ENCODE measurements at places on chromosomes 11 and 22.

- peak; percentile 54 for DNase-seq
Observed at GRCh38 chr11:114149689-114150407, 90.3 kb downstream of the ZBTB16 start.

GRCh38 chr11:113894421-113894996 is 10.1 kb upstream of the HTR3B start:
- no peak for DNase-seq

GRCh38 chr11:29629286-29629685 is 387.5 kb downstream of the KCNA4 start:
- peak; percentile 65 for DNase-seq

DNA sequence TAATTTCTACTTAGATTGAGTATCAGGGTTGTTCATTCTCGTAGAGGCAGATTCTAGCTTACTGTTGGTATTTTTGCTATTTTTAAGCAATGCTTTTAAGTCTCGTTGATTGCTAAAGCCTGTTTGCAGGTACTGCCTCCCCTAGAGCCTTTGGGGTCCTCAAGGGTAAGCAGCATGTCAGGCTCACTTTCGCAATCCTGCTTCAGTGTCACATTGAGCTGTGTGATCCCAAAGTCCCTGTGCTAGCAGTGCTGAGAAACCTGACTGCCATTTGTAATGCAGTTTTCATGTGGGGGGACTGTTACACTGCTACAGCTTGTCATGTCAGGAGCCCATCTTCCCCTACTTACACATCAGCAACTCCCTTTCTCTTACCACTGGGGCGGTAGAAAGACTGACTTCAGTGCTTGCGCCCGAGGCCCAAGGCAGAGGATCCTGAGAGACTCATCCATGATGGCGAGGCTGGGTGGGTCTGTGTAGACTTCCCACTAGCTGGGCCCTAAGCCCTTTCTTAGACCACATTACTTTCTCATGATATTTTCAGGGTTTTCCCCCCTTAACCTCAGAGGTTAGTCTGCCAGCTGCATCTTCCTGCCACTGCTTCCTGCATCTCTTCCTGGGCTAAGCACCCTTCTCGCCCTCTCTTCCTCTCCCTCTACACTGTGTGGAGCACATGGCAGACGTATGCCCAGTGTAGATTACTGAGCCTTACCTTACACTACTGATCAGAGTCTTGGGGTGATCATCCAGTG is 40.8 kb upstream of the ST14 start:
- no peak for DNase-seq

GRCh38 chr11:77519847-77520246 is 46.0 kb upstream of the PAK1 start:
- no peak for DNase-seq

DNA sequence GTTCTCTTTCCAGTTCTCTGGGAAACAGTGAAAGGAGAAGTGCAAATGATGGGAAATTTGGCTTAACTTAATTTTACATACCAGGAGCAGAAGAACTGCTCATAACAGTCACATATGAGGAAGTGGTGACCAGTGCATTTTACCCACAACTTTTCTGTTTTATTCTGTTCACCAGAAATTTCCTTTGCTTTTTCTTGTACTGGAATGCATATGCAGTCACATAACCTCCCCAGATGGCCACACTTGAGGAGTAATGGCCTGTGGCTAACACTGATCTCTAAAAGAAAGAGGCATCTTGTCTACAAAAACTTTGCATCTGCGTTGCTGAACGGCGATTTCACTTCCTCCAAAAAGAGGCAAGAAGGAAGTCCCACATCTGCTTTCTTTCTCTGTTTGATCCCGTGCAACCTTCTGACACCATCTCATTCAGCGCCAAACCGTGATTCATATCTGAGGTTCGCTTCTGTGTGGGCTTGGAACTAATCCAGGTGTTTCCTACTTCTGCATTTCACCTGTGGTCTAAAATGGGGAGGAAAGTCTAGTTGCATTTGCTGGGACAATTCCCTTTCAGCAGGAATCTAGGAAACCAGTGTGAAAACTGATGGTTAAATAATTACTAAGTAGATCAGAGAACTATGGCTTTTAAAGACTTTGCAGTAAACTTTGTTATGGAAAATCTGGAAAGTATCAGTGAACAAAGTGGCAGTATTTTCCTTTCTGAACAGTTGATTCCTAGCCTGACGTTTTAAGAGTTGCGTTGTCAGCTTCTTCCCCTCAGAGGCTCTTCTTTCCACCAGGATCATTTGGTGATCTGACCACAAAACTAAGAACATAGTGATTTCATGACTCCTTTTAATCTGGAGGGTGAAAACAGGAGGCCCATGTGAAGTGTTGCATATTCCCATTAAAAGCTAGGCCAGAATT is 4.2 kb upstream of the MPEG1 start:
- DNase-seq, result no peak

DNA sequence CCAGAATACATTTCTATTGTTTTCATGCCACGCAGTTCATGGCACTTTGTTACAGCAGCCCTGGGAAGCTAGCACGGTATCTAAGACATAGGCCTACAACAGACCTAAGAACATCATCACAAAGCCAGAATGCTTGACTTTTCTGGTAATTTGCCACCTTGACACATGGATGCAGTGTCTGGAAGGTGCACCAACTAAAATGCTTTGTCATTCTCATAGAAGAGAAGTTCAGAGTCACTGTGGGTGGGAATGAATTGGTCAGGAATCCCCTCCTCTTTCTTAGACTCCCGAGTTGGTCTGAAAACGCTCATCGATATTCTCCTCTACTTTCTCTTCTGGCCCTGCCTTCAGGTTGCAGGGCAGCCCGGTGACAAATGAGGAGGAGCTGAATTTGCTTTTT is 121.5 kb downstream of the COMMD9 start:
- no peak for DNase-seq

DNA sequence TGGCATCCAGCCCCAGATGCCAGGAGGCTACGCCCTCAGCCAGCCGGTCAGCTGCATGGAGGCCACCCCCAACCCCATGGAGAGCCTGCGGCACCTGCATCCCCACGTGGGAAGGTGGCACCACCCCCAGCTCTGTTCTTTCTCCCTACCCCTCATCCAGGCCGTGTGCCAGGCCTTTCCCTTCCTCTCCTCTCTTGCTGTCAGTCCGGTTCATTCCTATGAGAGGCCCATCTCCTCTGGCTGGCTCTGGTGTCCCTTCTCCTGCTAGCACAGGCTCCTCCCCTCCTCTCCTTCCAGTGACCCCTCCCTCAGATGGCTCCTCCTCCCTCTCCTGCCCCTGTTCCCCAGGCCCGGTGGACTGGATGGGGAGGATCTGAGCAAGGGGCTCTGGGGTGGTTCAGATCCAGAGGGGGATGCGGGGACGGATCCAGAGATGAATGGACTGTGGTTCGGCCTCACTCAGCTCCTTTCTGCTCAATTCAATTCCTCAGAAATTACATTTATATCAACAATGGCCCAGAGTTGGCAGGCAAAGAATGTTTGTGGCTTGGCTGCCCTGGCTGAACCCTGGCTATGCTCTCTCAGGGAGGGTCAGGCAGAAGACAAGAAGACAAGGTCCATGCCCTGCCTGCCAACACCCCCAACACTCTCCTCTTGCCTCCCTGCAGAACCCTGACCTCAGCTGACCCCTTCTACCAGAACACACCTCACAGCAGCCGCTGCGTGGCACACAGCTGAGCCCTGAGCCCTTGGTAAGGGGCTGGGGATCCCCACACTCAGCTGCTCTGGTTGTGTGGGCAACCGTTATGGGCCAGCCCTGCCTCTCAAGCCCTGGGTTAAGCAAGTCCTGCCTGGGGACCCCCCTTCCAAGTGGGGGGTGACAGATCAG is 18.5 kb upstream of the LRRC10B start:
- DNase-seq, result peak; percentile 24

DNA sequence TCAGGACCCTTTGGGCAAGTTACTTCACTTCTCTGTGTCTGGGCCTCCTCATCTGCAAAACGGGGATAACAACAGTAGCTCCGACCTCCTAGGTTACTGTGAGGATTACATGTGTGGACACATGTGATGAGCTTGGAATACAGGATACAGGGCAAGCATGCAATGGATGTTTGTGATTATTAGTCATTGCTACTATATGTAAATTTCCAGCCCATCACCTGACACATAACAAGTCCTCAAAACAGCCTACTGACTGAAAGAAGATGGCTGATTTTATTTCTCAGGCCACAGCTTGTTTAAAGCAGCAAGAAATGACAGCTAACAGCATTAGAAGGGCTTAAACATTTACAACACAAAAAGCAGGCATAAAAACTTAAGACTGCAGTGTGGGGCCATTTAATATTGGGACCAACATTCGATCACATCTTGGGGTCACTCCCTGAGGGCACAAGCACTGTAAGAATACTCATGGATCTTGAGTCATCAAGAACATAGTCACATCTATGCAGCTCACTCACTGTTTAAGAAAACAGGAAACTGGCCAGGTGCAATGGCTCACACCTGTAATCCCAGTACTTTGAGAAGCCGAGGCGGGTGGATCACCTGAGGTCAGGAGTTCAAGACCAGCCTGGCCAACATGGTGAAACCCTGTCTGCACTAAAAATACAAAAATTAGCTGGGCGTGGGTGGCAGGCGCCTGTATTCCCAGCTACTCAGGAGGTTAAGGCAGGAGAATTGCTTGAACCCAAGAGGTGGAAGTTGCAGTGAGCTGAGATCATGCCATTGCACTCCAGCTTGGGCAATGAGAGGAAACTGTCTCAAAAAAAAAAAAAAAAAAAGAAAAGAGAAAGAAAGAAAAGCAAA is 49.5 kb downstream of the ABTB2 start:
- no peak for DNase-seq

DNA sequence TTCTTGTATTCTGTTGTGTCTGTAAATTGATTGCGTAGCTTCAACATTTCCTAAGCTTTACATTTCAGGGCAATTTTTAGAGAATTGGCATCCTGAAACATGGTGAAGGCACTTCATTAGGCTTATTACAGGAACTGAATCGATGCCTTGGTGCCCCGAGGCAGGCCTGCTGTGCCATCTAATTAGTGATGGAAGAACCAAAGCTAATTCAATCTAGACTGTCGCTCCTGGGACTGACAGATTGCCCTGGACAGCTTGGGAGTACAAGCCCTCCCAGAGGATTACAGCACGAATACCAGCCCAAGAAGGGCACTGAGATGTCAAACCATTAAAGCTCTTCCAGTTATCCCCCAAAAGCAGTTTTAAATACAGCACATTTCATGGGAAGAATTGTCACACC is 243.2 kb upstream of the ZC3H12C start:
- no peak for DNase-seq

DNA sequence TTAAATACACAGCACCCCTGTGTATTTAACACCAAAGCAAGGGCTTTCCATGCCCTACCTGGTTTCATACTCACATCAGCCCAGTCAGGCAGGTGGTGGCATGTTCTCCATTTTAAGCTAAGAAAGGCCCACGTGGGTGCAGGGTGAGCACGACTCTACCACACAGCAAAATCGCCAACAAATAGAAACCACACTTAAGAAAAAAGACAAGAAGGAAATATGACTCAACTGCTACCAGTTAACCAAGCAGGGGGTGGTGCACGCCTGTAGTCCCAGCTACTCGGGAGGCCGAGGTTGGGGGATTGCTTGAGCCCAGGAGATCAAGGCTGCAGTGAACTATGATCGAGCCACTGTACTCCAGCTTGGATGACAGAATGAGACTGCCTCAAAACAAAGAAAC is 35.2 kb upstream of the TFIP11 start:
- no peak for DNase-seq

GRCh38 chr11:60563553-60564235 is 48.5 kb downstream of the MS4A13 start:
- no peak for DNase-seq

- no peak for DNase-seq
Observed at GRCh38 chr11:134685793-134686380, 273.8 kb upstream of the B3GAT1 start.

- DNase-seq, result peak; percentile 13
Observed at GRCh38 chr11:23948851-23949250, 548.0 kb upstream of the LUZP2 start.

DNA sequence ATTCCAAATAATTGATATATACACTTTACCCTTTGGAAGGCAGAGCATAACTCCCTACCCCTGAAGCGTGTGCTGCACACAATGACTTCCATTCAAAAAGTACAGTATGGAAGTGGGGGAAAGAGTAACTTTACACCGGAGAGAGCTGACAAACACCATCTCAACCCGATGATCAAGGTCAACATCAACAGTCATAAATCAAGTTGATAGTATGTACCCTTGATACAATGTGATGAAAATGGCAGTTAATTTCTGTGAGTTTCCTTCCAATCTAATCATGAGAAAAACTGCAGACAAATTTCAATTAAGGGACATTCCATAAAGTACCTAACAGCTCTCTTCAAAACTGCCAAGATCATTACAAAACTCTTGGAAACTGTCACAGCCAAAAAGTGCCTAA is 6.0 kb upstream of the DEUP1 start:
- DNase-seq, result no peak

GRCh38 chr11:125423247-125423849 is 72.7 kb downstream of the FEZ1 start:
- no peak for DNase-seq

DNA sequence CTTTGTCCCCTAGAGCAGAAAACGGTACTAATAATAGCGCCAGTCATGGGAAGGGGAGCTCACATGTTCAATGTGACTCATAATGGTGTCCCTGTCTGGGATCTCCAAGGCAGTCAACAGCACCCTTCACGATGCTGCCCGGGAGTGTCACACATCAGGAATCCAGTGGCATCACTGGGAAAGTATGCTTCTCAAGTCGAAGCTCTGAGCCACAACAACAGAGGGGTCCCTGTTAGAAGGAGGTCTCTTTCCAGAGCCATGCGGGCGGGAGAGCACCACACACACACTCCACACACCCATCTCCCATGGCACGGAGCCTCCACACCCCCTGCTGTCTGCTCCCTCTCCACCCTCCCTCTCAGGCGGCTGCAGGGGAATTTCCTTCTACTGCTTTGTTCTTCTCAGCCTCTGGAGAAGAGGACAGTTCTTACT is 119.7 kb downstream of the ETS1 start:
- DNase-seq, result peak; percentile 100

- no peak for DNase-seq
Observed at GRCh38 chr11:116482716-116483115, 290.1 kb downstream of the BUD13 start.

DNA sequence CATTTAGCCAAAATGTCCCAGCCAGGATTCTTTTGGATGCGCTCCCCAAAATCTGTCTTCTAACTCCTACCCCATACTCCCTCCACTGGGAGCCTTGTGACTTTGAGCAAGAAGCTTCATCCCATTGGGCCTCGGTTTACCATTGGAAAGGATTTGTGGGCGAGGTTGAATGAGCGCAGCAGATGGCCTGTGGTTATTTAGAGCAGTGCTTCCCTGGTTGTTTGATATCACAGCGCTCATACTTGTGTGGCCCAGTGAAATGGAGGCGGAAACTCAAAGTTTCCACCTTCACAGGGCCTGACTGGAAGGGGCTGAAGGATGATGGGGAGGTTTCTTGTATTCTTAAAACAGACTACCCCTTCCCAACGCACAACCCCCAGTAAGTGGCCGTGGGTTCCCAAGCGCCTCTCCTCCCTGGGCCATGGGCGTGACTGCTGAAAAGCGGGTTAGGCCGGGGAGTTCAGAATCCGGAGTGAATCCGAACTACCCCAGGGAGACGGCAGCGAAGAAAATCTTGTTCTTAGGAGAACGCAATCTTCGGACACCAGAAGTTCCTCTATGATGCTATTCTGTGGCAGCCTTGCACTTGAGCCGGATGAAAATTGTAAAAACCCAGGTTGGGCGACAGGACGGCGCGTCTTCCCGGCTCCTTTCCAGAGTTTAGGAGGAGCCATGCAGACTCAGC is 1.2 kb upstream of the ATF4 start:
- no peak for DNase-seq
